ENCODE measurements at places on chromosomes 6 and 20.
A peak's percentile ranks its signal among the peaks of the same experiment; 100 is the strongest.

DNA sequence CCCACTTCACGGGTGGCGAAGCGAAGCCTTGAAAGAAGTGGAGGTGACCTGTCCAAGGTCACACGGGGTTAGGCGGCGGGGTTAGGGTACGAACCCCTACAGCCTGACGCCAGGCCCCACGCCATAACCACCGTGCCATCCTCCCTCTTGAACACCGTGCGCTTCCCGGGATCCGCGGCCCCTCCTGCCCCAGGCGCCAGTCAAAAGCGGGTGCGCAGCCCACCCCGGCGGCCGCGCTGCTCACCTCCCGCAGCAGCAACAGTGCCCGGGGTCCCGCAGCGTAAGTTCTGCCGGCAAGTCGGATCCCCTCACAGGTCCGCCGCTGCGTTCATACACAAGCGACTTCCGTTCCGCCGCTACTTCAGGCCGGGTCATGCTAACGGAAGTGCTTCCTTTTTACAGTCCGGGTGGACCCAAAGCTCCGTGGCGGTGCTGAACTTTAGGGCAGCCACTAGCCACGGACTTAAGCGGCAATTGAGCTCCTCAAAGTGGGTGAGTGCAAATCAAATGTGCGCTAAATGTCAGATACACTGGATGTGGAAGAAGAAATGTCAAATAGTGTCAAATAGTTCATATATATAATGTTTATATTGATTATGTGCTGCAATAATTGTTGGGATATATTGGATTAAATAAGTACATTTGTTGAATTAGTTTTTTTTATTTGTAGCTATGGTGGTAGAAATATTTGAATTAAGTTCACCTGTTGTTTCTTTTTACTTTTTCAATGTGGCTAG, at the start of gene CDK5RAP1:
Gene CDK5RAP1, minus strand, starts transcription at position 336 of the 737 bp plus-strand sequence. CDS start 4,455 bp downstream, outside the sequence.
- peak; percentile 85 for DNase-seq

GRCh38 chr6:35327349-35328027, 14.9 kb upstream of the PPARD start:
- peak; percentile 81 for DNase-seq

DNA sequence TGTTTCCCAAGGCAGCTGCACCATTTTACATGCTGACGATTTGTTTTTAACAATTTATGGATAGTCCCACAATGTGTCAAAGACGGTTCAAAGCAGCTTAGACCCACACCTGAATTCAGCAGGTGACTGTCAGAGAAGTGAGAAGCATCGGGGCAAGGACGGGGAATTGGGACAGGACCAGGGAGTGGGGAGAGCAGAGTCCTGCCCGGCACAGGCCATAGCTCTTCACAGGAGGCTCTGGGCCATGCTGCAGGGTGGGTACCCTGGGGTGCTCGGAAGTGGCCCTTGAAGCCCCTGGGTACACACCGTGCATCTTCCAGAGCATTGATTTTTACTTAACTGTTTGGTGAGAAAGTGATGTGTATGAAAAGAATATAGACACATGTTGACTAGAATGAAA, 33.2 kb upstream of the PHACTR3 start:
- no peak for DNase-seq

- DNase-seq = no peak
These were observed 2.4 kb downstream of the LTB start for GRCh38 chr6:31579546-31580437.

- DNase-seq = no peak
These were observed 114.9 kb downstream of the AKAP7 start for GRCh38 chr6:131250122-131250521.

- peak; percentile 81 for DNase-seq
These were observed 20.6 kb downstream of the PPP1R16B start for GRCh38 chr20:38825901-38826625.

GRCh38 chr20:22293886-22294285, 290.5 kb downstream of the FOXA2 start:
- no peak for DNase-seq
